Activated CD4-positive, alpha-beta T cell treated with anti-CD3 and anti-CD28 coated beads for 36 hours (primary cell): ENCODE measurements at places on chromosomes 1 and 21. TPM values are rescaled to one million over a fixed set of nuclear protein-coding genes. Genes with fewer than 3 reads are reported as not detected.

DNA sequence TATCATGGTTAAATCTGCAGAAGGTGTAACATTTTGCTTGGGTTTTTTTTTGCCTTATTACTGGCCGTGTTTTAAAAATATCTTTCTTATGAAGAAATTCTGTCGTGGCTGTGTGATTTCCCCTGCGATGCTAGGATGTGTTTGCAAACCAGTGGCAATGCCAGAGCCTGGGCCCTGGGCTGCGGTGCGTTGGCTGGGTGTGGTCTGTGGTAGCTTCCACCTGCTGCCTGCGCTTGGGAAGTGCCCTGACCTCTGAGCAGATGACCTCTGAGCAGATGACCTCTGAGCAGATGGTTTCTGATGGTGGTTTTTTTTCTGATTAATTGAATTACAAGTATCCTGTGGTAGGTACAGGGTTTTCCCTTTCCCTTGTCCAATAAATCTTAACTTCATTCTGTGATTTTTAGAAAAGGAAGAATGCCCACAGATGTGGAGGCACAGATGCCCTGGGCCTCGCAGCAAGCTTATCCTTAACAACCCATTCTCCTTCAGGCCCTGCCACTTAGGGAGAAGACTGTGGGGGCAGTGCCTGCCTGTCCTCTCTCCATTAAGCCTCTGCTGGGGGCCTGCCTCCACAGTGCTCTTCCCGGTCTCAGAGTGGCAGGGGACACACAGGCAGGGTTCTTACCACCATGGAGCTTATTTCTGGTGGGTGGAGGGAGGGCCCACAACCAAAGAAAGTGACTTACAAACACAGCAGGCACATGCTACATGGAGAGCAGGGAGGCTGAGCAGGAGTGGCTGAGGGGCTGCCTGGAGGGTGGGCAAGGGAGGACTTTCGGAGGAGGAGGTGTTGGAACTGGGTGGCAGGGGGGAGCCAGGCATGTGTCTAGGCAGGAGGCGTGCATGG, 81.7 kb downstream of the PCBP3 start:
- DNase-seq, result no peak

GRCh38 chr1:21651214-21652042, 17.7 kb downstream of the RAP1GAP start:
- DNase-seq, result peak; percentile 64

The LINGO4 gene
- total RNA-seq, result 0.18 TPM

- no peak for DNase-seq
These were observed 63.0 kb downstream of the DISP1 start for GRCh38 chr1:222877854-222878253.

- peak; percentile 53 for DNase-seq
These were observed 3.2 kb downstream of the LRRC42 start for GRCh38 chr1:53949023-53949990.

- DNase-seq, result no peak
These were observed 104.4 kb upstream of the TIAM1 start for GRCh38 chr21:31448496-31448895.

- no peak for DNase-seq
These were observed 21.8 kb downstream of the RGS13 start for GRCh38 chr1:192657760-192658159.

The TSPAN1 gene
- total RNA-seq, result not detected

The CNKSR1 gene
- total RNA-seq, result 3.0 TPM

DNA sequence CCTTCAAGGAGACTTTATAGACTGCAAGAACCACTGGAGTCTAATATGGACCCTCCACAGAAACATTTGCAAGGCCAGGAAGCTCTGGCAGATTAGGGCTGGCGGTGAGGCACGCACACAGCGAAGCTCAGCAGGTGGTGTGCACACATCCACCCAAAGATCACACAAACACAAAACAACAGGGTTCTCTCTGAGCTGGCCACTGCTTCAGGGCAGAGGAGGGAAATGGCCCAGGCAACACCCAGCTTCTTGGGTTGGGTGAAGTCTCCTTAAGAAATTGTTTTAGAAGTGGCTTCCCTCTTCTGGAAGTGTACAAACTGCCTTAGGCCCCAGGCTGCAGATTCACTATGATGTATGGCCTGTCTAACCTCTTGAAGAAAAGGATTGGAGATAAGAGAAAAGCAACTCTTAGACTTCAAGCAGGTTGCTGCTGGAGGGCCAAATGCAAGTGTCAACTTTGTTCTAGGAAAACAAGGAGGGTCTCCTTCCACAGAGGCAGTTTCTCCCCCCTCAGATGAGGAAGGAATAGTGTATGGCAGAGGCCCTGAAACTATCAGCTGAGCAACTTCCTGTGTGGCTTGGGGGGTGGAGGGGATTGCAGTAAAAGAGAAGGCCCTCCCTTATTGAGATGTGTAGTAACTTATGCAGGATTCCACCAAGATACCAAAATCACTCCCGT, 2.0 kb downstream of the RCSD1 start:
- DNase-seq, result peak; percentile 63

The ZNF697 gene
- 0.50 TPM for total RNA-seq

The COL11A1 gene
- total RNA-seq, result not detected

GRCh38 chr1:43747736-43748135, 40.4 kb downstream of the ST3GAL3 start:
- no peak for DNase-seq

GRCh38 chr1:92968138-92969032, 7.1 kb upstream of the DIPK1A start:
- DNase-seq, result peak; percentile 32

The EPHB2 gene
- not detected for total RNA-seq

The CYYR1 gene
- total RNA-seq, result not detected

The FNDC10 gene
- total RNA-seq, result 1.7 TPM

The SFN gene
- total RNA-seq, result 0.87 TPM

- DNase-seq, result no peak
These were observed 29.0 kb downstream of the PRMT2 start for GRCh38 chr21:46664316-46664995.

The S100A2 gene
- 3.3 TPM for total RNA-seq

DNA sequence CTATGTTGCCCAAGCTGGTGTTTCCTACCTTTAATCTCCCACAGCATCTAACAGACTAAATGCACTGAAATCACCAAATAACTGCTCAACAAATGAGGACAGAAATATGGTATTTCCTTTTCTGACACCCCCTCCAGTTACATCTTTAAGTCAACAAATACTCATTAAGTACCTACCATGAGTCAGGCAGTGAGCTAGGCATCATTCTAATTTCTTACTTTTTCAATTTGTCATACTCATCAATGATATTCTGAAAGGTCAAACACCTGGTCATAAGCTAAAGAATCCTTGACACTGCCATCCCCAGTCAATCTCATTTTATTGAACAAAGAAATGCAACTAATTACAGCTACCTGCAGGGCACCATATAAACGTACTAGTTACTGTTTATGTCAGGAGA, 36.6 kb downstream of the LUZP1 start:
- no peak for DNase-seq

DNA sequence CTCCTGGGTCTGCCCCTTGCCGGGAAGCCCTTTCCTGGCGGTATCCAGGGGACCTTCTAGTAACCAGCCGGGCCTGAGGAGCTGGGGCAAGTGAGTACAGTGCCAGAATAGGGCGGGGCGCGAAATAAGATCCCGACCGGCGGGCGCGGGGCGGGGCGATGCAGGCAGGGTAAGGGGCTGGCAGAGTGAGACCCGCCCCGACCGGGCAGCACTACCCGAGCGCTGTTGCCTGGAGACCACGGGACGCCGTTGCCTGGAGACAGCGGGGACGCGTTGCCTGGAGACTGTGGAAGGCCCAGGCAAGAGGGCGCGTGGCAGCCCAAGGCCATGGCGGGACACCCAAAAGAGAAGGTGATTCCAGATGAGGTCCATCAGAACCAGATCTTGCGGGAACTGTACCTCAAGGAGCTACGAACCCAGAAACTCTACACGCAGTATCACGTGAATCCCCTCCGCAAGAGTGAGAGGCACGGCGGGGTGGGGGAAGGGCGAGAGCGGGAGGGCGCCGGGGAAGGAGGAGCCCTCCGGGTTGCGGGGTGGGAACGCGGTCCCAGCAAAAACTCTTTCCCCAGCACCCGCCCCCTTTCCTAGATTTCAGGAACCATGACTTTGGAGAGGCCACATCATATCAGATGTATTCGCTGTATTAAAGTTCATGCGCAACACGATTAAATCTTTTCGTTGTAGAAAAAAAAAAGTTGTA, 24.3 kb downstream of the EBNA1BP2 start:
- peak; percentile 74 for DNase-seq

- no peak for DNase-seq
These were observed 246.3 kb downstream of the USH2A start for GRCh38 chr1:216176970-216177369.

The MPL gene
- not detected for total RNA-seq

DNA sequence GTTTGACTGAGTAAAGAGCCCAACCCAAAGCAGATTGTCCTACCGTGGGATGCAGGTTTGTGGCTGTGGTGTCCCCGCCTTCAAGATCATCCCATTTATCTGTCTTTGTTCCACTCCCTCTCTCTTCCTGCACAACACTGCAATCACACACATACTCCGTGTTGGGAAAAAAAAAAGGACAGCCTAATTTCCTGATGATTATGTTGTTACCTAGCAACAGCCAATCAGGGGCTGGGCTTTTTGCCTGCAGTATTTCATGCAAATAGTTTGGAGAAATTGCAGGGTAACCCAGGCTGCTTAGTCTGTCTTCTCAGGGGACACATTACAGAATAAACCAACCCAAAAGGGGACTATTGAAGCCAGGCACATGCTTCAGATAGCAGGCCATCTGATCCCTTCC, 38.3 kb downstream of the PHC2 start:
- no peak for DNase-seq

DNA sequence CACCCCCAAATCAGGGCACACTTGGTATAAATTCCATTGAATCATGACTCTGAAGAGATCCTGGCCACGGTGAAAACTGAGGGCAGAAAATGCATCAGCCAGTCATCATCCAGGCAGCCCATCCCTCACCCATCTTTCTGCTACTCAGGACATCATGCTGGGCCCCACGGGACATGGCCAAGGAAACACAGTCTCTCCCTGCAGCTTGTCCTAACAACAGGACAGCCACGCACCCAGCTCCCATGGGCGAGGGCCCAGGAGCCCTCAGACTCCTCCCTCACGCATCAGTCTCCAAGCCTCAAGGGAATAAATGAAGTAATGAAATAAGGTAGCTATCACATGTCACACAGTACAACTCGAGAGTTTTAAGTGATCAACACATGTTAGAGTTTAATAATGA, 37.8 kb downstream of the ELK4 start:
- DNase-seq, result no peak

DNA sequence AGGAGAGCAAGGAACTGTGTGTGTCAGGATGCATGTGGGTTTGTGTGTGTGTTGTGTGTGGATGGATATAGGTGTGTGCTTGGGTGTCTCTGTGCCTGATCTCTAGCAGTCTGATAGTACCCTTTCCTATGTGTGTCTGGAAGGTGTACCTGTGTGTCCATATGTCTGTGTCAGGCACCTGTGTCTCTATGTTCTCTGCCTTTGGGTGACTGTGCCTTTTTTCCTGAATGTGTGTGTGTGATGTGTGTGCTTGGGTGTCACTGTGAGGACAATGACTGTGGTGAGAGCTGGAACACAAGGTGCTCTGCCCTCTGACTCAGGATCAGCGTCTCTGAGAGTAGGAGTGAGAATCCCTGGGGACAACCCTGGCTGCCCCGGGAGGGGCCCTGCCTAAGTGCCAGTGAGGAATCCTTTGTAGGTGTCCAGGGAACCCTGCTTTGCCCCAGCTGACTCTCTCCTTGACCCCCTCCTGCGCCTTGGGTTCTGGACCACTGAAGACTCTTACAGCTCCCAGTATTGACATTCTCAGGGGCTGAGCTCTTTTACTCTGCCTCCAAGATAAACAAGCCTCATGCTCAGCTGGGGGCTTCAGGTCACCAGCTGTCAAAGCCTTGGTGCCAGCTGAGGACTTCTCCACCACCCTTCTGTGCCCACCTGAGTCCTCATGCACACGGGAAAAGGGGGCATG, 735 bp upstream of the EFNA3 start:
- peak; percentile 43 for DNase-seq

The S100A7 gene
- not detected for total RNA-seq

- peak; percentile 53 for DNase-seq
These were observed 2.6 kb downstream of the IRF2BP2 start for GRCh38 chr1:234607109-234608024.

GRCh38 chr1:211566431-211567025, 12.4 kb downstream of the SLC30A1 start:
- DNase-seq, result peak; percentile 25

- peak; percentile 55 for DNase-seq
These were observed 7.9 kb downstream of the ACAP3 start for GRCh38 chr1:1299686-1300351.

DNA sequence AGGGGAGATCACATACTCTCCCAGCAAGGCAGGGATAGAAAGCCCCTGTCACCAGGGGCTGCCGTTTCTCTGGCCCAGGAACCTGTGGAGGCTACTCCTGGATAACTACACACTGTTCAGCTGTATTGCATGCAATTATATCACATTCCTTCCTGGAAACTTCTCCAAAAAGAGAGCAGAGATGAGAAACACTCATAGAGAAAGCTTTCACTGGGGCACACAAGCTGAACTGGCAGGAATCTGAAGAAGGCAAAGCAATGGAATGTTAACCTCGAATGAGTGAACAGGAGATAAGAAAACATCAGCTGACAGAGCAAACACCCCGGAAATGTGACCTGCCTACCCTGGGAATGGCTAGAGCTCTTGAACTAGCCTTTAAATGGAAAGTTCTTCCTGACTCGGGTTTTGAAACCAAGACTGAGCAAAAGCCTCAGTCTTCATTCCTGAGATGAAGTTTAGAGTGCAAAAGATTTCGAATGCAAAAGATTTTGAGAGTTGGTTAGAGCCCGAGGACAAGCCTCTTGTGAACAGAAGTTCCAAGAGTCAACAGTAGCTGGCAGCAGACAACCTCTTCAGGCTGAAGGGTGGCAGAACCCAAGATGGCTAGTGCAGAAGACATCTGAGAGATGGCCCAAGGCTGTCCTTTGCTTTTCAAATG, 32.3 kb downstream of the CCN1 start:
- DNase-seq, result no peak

GRCh38 chr1:2227346-2228156, 568 bp upstream of the SKI start:
- peak; percentile 98 for DNase-seq

GRCh38 chr1:15957221-15958095, 18.4 kb downstream of the ZBTB17 start:
- DNase-seq, result peak; percentile 21

The RBM15 gene
- 63.2 TPM for total RNA-seq

GRCh38 chr1:215665215-215665614, 98.1 kb downstream of the KCTD3 start:
- peak; percentile 55 for DNase-seq

DNA sequence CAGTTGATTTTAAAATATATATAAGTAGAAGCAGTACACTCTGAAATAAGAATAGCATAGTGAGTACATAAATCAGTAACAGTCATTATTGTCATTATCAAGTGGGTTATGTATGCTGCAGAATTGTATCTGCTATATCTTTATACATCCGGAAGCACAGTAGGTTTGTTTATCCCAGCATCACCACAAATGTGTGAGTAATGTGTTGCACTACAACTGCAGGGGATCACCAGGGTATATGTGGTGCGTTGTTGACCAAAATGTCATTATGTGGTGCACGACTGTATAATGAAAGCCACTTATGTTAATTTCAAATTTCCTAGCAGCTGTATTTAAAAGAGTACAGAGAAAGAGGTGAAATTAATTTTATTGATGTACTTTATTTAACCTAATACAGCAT, 87.7 kb upstream of the GADD45A start:
- DNase-seq, result no peak

The UCK2 gene
- 81.5 TPM for total RNA-seq
